NCI-H1092 treated with DMSO at 0.1 percent for 48 hours (cell line): ENCODE measurements at places on chromosomes 4 and X.

GRCh38 chr4:24279911-24280375 lies 304.4 kb downstream of the DHX15 start:
- DNase-seq, result no peak

GRCh38 chr4:129098531-129099001 lies 2.6 kb downstream of the C4orf33 start:
- DNase-seq, result no peak

DNA sequence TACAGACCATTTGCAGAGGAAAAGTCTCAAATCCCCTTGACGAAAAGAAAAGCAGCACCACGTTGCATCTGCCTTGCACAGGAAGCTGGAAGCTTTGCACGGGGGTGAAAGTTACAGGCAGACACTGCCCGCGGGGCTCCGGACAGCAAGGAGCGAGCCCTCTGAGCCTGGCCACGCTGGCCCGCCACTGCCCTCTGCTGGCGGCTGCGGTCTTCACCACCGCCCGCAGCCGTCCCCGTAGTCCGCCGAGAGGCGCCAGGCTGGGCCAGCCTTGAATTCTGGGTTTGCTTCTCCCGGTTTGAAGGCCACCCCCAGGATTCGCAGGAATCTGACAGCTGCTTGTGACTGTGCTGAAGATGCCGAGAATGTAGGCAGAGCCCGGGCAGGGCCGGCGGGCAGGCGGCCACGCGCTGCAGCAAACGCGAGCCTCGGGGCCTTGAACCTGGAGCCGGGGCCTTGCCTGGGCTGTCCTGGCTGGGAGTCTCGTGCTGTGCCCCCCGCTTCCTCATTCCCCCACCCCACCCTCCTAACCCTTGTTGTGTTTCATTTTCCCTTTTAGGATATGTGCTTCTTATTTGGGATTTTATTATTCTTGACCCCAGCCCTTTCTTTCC lies 49.2 kb downstream of the ENPP6 start:
- peak; percentile 26 for DNase-seq

- no peak for DNase-seq
Measured at GRCh38 chr4:111466811-111467604, 678.2 kb upstream of the FAM241A start.

- no peak for DNase-seq
Measured at GRCh38 chr4:81352446-81352835, 119.3 kb downstream of the RASGEF1B start.

DNA sequence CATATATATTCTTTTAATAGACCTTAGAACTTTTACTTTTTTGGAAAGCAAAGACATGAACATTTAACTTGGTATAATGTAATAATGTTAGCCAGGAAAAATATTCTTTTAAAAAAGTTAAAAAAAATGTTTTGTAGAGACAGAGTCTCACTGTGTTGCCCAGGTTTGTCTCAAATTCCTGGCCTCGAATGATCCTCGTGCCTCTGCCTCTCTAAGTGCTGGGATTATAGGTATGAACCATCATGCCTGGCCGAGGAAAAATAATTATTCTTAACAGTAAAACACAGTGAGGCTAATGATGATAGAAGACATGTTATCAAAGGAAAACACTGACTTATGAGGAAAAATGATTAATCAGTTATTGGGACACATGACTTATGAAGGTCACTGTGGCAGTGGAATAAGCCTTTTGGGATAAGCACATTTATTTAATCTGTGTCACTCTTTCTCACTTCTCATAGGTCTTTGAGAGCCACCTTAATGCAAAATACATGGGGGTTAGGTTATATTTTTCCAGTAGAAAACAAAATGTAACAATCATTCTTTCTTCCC lies 6.0 kb upstream of the BMP2K start:
- no peak for DNase-seq

GRCh38 chr4:57075367-57075766 lies 34.8 kb downstream of the IGFBP7 start:
- DNase-seq, result no peak

DNA sequence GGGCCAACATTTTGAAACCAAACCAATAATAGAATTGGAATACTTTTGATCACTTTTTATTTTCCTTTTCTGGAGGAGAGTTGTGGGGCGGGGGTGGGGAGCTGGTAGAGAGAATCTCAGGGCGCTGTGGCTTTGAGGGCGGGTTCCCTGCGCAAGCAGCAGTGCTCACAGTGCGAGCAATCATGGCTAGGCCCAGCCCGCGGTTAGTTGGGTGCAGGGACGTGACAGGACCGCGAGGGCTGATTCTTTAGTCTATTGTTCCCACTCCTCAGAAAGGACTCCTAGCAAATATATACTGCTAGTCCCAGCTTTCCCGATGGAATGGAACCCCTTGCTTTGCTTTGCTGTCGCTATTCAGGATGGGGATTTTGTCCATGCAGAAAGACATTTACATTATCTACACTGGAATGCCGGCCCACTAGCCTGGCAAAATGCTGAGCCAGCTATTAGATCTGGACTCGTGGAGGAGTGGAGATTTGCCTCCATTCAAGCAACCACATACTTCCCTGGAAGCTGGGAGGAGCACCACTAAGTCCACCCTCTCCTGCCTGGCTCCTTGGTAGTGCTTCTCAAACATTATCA lies 23.9 kb upstream of the APLN start:
- peak; percentile 60 for DNase-seq
